ENCODE measurements at places on chromosomes 11 and 22.

GRCh38 chr22:26072621-26073020 is 96.6 kb upstream of the SEZ6L start:
- no peak for DNase-seq

GRCh38 chr22:44574057-44574639 is 76.1 kb upstream of the RTL6 start:
- DNase-seq: no peak

DNA sequence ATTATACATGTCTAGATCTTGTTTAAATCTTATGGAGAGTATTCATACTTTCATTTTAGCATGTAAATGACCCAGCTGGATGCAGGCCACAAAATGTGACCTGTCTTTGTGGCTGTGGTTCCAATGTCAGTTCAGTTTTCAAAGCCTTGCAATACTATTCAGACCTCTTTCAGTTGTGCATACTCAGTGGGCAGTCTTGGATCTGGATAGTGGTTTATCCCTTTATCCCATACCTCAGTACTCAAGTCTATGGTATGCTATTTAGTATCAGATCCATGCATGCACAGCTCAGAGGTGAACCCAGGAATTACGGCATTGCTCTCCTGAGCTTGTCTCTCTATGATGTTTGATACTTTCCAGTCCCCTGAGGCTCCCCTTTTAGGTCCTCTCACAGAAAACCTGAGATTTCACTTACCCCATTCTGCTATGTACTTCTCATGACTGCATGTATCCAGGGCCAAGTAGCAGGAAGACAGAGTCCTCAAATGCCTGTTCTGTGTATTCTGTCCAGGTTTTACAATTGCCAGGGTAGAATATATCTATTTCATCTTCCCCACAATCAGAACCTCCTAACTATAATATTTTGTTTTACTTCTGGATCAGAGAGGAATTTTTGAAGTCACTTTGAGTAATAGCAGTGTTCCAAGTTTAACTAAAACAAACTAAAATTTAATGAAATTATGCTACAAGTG is 6.9 kb upstream of the P4HA3 start:
- no peak for DNase-seq

- no peak for DNase-seq
Observed at GRCh38 chr11:75635066-75635862, 33.6 kb downstream of the MAP6 start.

- no peak for DNase-seq
Observed at GRCh38 chr11:69637941-69638871, 2.8 kb upstream of the CCND1 start.

DNA sequence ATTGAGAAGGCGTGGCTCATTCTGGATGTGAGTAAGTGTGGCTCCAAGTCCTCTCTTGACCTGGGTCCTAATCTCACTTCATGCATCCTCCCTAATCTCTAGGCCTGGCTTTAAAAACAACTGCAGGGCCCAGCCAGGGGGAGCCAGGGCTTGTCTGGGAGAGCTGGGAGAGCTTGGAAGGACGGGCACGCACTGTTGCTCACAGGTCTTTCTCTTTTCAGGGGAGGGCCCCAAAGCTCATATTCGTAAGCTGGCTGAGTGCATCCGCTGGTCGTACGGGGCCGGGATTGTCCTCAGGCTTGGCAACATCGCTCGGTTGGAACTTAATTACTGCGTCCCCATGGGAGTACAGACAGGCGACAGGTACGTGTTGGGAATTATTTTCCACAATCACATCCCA is 34.1 kb upstream of the PARVB start:
- DNase-seq: no peak

DNA sequence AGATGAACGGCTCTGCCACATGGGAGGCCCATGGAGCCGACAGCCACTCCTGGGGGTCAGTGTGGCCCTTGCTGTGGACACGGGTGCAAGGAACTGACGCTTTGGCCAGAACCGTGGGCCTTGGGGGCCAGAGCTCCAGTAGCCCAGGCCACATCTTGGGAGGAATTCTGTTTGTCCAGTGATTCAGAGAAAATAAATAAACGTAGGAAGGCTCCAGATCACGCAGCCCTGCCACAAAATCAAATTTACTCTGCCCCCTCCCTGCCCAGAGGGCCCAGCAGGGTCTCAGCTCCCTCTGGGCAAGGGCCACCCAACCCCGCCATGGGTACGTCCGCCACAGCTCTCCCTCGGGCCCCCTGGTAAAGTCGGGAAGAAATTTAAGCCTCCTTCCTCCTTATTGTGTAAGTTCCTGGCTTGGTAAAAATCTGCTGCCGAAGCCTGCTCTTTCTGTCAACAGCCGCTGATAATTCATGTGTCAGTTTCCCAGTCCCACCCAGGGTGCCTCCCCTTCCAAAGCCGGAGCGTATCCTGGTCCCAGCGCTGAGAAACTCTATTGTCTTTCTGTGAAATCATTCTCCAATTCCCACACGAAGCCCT is 6.9 kb upstream of the MUC5AC start:
- no peak for DNase-seq

GRCh38 chr22:36280379-36280778 is 27.4 kb downstream of the APOL1 start:
- no peak for DNase-seq

DNA sequence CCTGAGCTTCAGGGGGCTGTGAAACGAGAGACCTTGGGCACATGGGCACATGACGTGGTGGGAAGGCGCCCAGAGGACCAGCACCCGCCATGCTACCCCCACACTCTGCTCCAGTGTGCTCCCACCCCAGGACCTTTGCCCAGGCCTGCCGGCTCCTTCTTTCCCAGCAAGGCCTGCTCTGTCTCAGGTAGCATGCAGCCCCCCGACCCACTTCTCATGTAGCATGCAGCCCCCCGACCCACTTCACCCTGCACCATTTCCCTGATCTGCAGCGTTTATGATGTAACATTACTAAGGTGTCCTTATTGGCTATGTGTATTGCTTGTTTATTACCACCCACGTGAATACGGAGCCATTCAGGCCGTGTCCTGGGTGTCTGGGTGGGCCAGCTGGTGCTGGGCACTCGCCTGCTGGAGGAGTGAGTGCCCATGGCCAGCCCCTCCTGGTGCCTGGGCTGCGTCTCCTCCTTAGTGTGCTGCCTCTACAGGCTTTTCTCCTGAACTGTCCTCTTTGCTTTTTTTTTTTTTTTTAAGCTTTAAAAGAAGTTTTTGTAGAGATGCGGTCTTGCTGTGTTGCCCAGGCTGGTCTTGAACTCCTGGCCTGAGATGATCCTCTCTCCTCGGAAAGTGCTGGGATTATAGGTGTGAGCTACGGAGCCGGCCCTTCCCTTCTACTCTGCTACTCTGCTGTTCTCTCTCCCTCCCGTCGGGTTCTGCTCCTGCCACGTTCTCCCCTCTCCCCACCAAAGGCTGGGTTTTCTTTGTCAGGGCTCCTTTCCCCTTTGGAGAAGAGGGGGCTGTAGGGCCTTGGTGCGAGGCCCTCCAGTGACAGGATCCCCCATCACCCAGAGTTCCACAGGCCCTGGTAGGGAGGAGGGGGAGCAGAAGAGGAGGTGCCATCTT is 29.4 kb downstream of the LRP5 start:
- DNase-seq: no peak

- DNase-seq: no peak
Observed at GRCh38 chr22:26494506-26494905, 10.8 kb downstream of the SRRD start.

- DNase-seq: no peak
Observed at GRCh38 chr22:31602259-31602952, 59.6 kb downstream of the PISD start.

- DNase-seq: no peak
Observed at GRCh38 chr11:42709216-42709615, 602.6 kb upstream of the API5 start.

DNA sequence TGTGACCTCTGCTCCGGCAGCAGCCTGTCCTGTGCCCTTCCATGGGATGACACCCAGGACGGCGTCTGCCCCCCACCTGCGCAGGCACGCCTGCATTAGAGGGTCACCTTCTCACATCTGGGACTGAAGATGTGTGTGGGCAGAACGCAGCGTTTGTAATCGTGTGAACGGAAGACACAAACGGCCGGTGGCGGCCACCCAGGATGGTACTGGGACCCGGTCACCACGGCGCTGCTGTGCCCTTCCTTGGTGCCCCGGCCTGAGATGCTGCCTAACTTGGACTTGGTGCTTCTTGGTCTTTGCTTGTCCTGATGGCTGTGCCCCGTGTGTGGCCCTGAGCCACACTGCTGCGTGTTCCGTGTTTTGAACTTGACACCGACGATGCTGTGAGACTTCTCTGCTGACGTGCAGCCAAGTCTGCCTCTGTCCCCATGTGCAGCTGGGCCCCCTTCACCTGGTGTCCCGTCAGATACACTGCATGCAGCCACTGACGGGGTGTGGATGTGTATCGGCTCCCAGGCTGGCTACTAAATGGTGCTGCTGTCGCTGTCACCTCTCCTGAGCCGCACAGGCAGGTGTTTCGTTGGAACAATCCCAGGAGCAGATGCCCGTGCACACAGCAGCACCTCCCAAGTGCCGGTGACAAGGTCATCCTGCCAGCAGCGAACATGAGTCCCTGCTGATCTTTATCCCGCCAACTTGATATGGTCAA is 21.4 kb downstream of the YPEL1 start:
- no peak for DNase-seq

- DNase-seq: no peak
Observed at GRCh38 chr11:3129181-3129590, 35.9 kb downstream of the OSBPL5 start.

DNA sequence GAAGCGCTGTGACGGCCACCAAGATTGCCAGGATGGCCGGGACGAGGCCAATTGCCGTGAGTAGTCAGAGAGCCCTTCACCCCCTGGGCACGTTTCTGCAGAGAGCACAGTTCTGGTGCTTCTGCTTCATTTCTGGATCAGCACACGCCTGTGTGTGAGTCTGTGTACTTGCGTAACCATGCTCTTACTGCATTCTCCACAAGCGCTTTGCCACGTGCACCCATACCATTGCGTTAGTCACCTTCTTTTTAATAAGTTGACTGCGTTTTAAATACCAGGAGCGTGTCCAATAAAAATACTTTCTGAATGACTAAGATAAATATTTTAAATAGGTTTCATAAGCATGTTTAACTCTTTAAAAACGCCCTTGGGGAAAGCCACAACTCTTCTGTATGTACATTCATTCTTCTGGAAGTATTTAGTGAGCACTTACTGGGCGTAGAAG is 143.0 kb upstream of the SORL1-AS1 start:
- DNase-seq: no peak

- DNase-seq: no peak
Observed at GRCh38 chr11:58227956-58228615, 632 bp downstream of the OR10Q1 start.

DNA sequence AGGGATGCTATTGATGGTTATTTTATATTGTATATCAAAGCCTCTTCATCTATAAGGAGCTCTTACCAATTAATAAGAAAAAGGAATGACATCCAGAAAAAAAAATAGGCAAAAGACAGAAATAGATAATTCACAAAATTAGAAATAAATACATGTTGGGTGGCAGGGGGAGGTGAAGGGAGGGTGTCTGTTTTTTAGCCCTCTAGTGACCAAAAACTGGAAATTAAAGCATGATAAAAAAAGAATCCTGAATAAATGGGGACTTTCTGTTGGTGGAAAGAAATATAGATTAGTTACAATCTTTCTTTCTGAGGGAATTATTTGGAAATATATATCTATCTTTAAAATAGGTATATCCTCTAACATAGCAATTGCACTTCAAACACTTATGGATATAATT is 42.0 kb upstream of the TTC36 start:
- no peak for DNase-seq

- DNase-seq: no peak
Observed at GRCh38 chr22:45554040-45554406, 51.3 kb downstream of the FBLN1 start.

- DNase-seq: no peak
Observed at GRCh38 chr11:115606498-115607220, 102.4 kb upstream of the CADM1 start.

DNA sequence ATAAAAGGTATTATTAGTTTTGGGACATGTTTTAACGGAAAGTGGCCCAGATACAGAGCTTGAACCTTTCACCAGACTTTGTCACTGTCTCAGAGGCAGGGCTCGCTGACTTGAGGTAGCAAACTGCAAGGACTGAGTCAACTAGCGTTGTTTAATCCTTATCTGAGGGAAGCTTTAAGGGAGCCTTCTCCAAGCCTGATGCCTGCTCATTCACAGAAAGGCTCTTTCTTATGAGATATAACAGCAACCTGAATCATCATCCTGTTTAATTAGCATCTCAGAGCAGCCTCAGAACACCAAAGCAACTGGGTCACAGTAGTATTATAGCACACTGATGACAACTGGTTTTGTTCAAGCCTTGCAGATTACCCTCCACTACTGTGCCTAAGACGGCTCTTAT is 54.2 kb upstream of the CYP2D6 start:
- no peak for DNase-seq

- no peak for DNase-seq
Observed at GRCh38 chr11:127248476-127248875, 247.9 kb upstream of the KIRREL3 start.

DNA sequence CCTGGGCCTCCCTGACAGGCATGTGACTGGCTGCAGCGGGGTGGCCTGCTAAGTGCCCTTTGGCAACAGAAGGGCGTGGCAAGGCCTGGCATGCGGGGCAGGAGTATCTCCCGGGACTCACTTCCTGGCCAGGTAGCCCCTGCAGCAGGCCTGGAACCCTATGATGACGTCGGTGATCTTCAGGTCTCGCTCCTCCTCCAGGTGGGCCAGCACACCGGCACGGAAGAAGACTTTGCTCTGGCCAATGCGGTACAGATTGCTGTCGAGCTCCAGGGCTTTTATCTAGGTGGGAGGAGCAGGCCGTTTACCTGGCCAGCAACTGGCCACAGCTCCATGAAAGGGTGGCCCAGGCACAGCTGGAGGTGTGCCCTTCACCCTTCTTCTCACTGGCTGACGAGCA is 50.9 kb downstream of the APOL1 start:
- no peak for DNase-seq

DNA sequence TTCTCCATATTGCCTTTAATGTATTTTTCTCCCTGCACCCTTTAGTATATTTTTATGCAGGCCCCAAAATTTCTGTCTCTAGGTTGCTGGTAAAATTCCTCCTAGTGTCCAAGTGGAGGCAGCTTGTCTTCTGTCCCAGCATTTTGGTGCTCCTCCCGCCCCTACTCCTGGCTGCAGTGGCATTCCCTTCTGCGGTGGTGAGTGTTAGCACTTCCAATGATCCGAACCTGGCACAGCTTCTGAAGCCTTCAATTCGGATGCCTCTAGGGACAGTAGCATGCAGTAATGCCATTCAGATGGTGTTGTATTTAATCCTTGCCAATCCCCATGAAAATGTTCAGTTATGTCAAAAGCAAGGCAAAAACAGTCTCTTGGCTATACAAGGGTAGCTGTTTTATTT is 5.9 kb downstream of the YWHAH start:
- DNase-seq: no peak

All from GM19239 (cell line).